ENCODE measurements at places on chromosomes 4 and X.

GRCh38 chr4:113349430-113349829 lies 300.0 kb downstream of the ANK2 start:
- no peak for DNase-seq

DNA sequence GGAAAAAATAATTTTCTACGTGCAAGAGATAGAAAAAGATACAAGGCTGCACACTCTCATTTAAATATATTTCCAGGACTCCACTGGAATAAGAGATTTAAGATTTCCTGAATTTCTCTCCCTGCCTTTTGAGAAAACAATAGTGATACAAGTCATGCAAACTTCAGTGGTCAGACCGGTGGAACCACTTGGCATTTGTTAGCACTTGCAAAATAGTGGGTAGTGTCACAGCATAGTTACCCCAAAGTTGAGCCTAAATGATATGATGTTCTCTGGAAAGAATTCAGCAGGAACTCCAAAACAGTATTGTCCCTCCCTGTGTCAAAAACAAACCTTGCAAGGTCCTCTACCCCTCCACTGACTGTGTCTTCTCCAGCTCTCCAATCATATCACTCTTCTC lies 102.3 kb downstream of the ANKRD50 start:
- DNase-seq: no peak

DNA sequence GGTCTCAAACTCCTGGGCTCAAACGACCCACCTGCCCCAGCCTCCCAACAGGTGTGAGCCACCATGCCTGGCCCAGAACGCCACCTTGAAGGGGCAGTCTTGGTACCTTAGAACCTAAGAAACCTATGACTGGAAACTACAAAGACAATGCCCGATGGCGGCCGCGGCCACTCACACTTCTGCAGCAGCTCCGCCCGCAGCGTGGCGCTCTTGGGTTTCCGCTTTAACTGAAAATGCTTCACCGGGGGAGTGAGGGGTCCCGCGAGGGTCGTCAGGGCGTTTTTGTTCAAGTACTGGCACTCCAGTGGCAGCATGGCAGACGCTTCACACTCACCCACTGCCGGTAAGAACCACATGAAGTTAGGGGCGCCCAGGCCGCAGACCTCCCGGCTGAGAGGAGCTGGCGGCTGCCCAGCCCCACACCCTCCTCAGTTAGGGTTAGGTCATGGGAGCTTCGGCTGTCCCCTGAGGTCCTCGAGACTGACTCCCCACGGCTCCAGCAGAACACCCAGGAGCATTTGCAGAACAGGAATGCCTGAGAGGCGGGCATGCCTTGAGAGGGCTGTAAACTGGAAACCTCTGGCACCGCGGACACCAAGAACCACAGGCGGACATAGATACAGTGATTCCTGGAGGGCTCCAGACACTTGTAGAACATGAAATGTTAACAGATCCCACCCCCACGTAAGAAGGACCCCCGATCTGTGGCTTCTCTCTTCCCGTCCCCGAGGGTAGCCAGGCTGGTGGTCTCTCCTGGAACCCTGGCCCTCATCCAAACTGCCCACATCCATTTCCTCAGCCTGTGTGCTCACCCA lies 19.0 kb downstream of the NELFA start:
- no peak for DNase-seq

DNA sequence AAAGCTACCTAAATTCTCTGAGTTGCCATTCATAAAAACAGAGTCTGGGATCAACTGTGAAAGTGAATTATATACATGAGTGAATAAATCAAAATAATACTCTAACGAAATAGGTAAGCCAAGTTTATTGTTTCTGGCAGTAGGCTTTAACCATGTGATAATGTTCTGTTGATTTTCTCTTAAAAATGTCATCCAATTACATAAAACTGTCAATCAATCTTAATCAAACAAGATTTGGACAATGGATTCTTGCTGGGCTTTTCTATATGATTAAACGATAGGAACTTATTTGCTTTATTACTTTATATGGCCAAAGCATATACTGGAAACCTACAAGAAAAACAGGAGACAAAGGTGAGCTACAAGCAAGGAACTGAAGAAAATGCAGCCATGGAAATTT lies 148.8 kb downstream of the INPP4B start:
- DNase-seq: no peak

GRCh38 chrX:44669626-44670025 lies 127.0 kb upstream of the FUNDC1 start:
- DNase-seq: no peak

GRCh38 chrX:51182545-51182944 lies 150.1 kb upstream of the NUDT10 start:
- DNase-seq: no peak

DNA sequence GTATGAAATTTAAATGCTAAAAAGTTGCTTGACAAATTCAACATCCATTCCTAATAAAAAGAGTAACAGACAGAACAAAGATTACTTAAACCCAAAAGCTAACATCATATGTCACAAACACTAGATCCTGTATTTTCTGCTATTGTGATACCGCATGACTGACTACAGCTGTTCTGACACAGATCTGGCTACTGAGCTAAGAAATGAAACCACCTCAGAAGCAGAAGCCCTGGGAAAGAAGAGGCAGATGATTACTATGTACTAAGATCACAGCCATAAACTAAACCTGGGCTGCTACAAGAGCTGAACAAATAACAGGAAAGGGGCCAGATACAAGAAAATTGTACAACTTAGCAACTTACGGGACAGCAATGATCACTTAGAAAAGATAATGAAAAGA lies 9.4 kb downstream of the LETM1 start:
- DNase-seq: no peak

GRCh38 chr4:63036159-63036866 lies 1372.9 kb downstream of the TECRL start:
- DNase-seq: no peak

- no peak for DNase-seq
These were observed 605.1 kb downstream of the ADGRL3 start for GRCh38 chr4:61805227-61805626.

- no peak for DNase-seq
These were observed 39.6 kb downstream of the FGFBP1 start for GRCh38 chr4:15898902-15899301.

DNA sequence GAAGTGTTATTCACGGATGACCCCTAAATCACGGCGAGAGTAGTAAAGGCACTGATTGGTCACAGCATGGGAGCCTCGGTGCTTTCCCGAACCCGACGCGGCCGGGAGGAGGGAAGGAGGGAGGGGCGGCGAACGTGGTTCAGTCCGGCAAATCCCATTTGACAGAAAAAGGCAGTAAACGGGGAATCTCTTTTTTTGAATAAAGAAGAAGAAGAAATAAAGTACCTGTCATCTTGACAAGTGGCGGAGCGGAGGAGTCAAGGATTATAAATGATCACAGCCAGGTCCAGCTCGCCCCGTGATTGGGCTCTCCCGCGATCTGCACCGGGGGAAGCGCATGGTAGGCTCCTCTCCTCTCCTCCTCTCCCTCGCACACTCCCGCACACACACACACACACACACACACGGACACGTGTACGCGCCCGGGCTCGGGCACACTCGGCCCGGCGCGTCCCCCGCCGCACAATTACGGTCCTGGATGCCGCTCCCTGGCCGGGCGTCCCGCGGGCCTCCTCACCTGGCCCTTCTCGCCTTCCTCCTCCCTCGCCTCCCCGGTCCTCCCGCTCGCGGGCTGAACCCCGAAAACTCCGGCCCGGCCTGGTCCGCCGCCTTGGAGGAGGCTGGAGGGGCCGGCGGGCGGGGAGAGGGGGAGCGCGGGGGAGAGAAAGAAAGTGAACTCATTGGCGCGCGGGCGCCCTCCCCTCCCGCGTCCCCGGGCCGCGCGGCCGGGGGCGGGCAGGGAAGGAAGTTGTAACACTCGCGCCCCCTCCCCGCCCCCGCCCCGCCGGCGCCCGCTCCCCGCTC lies 99.2 kb upstream of the TENM3 start:
- no peak for DNase-seq

DNA sequence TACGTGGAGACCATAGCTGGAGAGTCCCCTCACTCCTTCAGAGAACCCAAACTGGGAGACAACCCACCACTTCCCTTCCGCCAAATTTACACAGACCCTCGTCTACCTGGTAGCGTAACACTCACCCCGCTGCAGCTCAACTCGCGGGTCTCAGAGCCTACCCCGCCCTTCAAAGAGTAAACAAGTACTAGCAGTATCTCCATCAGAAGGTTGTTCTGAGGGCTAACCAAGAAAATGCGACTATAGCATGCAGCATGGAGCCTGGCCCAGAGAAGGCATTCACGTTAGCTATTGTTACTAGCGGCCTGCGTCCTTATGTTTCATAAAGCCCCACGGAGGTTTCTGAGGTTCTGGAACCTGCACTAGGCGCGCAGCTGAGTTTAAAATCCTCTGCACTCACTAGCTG lies 531 bp upstream of the MANBA start:
- peak; percentile 55 for DNase-seq

DNA sequence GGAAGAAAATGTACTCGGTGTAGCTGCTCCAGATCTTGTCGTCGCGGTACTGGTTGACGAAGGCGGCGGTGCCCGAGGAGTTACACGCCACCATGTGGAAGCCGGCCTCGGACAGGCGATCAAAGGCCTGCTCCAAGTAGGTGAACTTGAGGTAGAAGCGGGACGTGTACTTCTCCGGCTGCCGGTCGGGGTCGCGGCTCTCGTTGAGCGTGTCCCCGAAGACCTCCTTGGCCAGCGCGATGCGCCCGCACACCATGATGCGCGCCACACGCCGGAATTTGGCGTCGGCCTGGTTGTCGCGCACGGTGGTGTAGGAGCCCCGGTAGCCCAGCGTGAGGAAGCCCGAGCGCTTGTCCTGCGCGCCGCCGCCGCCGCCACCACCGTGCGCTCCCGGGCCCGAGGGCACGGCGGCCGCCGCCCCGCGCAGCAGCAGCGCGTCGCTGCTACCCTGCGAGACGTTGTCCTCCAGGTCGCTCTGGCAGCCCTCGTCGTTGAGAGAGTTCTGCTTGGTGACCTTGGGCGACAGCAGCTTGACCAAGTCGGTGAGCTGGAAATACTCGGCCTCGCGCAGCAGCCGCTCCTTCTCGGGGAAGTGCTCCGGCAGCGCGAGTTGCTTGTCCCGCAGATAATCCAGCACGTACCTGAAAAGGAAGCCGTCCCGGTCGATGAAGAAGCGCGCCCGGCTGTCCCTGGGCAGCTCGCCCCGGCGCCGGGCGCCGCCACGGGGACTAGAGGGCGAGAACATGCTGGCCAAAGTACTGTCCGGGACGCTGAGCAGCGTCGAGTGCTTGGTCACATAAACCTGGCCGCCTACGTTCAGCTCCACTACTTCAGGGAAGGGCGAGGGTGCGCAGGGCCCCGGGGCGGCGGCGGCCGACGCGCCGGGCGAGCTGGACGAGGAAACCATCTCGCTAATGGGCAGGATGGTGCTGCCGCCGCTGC lies 775 bp downstream of the KCTD8 start:
- DNase-seq: peak; percentile 61

DNA sequence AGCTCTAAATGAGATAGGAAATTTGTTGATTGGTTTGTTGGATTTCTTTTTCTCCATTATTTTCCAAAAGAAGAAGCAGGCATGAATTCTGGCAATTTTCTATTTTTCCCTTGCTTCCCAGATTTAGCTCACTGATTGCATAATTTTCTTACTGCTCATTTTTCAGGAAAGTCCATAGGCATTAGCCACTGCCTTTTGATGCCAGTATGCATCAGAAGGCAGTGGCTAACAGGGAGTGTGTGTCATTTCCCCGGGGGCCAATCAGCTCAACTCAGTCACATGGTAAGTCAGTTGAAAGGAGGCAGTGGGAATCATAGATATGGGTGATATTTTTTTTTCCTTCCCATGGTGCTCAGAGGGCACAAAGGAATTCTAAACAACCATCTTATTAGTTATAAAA lies 156.7 kb downstream of the TRIML1 start:
- no peak for DNase-seq

- peak; percentile 81 for DNase-seq
These were observed 19.7 kb upstream of the SPON2 start for GRCh38 chr4:1192091-1192492.

DNA sequence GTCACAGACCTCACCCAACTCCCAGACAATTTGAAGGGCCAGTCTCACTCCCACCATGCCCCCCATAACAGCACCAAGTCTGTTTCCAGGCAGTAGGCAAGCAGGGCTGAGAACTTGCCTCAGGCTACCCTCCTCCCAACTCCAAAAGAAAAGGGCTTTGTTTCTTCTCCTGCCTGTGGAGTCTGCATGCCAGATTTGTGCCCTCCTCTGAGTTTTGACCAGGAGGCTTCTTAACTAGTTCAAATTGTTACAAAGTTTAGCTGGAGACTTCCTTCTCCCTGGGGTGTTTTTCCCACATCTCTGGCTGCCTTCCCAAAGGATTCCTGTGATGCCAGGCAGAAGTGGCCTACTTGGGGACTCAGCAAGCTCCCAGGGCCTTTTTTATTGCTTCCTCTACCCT lies 29.6 kb downstream of the PBDC1 start:
- no peak for DNase-seq

DNA sequence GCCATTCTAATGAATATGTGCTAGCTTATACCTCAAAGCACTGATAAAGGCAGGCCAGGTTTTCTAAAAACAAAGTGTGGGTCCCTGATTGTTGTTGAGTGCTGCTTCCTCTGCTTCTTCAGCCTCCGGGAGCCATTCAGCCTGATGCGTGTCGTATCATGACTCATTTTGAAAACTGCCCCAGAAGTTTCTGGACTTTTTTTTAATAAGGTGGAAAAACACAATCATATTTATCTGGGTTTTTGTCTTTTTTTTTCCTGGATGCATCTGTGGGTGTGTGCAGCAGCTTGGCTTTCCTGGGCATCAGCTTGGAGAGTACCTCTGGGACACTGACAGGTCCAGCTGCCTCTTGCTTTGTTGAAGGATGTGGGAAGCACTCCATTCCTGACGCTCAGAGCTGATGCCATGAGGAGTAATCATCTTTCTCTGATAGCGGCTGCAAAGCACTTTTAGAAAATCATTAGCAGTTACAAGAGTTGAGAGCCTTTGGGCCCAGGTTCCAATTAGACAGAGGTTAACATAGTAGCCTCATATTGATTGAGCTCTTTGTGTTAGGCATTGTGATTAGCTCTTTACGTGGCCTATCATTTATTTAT lies 66.9 kb downstream of the PARM1 start:
- no peak for DNase-seq

DNA sequence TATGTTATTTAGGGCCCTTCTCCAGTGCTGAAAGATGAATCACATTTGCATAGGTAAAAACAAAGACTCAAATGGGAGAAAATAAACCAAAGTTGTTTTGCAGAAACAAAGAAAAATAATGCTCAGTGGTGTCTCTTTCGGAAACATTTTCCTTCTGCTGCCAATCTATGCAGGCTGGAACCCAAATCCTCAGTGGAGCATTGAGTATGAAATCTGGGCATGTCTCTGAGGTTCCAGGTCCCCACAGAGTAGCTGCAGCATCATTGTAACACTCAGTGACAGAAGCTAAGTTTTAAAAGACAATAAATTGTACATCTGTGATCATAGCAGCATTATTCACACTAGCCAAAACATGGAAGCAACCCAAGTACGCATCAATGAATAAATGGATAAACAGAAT lies 303.6 kb downstream of the FBXW7 start:
- DNase-seq: no peak

DNA sequence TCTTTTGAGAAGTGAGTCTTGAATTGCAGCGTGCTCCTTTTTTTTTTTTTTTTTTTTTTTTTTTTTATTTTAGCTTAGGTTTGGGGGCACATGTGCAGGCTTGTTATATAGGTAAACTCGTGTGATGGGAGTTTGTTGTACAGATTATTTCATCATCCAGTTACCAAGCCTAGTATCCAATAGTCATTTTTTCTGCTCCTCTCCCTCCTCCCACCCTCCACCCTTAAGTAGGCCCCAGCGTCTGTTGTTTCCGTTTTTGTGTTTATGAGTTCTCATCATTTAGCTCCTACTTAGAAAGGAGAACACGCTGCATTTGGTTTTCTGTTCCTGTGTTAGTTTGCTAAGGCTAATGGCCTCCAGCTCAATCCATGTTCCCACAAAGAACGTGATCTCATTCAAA lies 81.3 kb upstream of the TSPAN5 start:
- no peak for DNase-seq
